ENCODE measurements at places on chromosomes 1 and 21.
A peak's percentile ranks its signal among the peaks of the same experiment; 100 is the strongest.

DNA sequence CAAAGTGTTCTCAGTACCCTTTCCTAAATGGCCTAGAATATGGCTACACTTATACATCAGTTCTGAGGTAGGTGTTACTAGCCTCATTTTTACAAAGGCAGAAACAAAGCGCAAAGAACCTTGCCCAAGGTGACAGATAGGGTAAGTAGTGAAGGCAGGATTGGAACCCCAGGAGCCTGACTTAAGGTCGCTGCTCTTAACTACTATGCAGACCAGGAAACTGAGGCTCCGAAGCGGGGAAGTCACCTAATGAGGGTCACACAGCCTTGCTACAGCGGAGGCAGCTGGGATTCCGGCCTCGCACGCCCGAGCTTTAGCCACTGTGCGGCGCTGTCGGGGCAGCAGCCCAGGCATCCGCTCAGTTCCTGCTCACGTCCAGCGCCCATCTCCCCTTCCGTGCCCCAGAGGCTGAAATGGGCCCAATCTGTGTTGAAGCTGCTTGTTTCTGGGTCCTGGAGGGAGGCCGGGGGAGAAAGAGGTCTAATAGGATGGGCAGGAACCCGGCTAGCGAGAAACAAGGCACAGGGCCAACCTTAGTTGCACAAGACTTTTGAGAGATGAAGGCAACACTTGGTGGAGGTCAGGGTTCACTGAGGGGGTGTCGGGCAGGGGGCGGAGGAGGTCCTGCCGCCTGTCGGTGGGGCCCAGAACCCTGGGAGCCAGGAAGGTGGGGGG, 1.4 kb upstream of the FOXD2 start:
- DNase-seq: peak; percentile 51

GRCh38 chr1:165371588-165372225, 15.2 kb upstream of the LMX1A start:
- no peak for DNase-seq

DNA sequence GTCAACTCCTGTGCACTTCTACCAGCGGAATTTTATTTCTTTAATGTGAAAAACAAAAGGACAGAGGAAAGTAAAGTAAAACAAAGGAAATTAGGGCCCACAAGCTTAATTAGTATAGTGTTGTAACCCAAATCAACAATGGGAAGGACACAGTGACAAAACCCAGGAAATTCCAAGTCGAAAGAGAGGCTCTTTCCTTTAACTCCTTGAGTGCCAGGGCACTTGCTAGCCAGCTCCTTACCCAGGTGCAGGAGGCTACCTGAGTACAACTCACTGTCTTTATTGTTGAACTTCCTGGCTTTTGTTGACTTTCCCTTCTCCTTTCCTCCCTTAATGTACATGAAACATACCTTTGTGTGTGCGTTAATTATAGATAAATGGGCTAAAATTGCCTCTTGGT, 55.0 kb downstream of the PEX14 start:
- DNase-seq: no peak

GRCh38 chr1:212423879-212424278, 8.8 kb upstream of the NENF start:
- DNase-seq: no peak

DNA sequence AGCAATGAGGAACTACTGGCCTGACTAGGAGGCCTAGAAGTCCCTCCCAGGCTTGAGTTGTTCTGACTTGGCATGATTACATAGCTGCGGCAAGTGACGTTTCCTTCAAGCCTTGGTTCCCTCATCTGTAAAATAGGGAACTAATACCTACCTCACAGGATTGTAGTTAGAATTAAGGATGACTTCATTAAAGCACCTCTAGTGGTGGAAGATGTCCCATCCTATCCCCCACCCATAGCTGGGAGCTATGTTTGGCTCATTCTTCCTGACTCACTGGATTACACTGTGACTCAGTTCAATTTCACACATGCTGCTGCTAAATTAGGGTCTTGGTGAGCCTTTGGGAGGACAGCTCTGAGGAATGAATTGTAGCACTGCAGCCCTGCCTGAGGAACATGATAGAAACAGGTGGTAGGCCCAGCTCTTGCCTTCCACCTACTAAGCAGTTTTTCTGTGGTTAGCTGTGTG, 6.0 kb upstream of the SHISA4 start:
- no peak for DNase-seq

DNA sequence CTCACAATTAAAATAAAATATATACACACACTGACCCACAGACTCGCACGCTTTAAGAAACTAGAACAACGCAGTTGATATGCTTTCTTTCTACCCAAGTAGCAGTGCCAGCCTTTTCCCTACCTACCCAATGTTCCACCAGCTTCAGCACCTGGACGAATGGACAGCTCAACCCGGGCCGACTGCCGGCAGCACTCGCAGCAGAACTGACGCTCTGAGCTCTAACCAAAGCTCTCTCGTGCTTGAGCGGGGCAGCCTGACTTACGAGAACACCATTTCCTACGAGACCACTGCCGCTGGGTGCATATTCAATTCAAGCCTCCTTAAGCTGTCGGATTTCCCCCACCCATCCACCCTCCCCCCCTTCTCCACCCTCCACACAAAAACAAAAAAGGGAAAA, 127.4 kb upstream of the DPYD start:
- DNase-seq: no peak

- no peak for DNase-seq
These were observed 16.1 kb downstream of the H6PD start for GRCh38 chr1:9250411-9251381.

- no peak for DNase-seq
These were observed 79.0 kb upstream of the HMGB4 start for GRCh38 chr1:33784876-33785275.

DNA sequence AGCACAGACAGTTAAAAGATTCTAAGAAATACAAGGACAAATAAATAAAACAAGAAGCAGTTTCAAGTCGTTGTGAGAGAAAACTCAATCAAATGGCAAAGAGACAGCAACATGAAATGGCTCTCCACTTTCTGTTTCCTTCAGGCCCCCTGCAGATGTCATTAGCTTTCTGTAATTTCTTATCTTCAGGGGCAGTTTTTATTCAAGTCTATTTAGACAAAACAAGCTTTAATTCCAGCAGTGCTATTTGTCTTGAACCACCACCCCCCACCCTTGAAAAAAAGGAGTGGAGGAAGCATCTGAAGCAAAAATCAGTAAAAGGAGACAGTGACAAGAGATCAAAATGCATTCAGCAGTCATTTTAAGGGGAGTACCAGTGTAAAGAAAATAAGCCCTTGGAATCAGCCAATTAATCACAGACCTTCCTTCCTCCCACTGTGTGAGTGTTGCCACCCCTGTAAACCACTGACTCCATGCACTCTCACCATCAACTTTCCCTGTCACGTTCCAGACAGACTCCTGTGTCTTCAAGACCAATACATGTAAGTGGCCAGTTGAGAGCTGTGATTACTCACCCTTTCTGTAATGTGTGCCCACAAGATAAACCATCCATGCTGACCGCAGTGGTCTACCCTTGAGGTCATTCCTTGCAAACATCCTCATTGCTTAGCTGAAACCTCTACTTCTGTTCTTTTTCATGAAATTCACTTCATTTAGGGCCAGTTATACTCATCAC, 136.1 kb upstream of the HOOK1 start:
- no peak for DNase-seq

GRCh38 chr1:234891427-234891826, 237.2 kb downstream of the TOMM20 start:
- no peak for DNase-seq

GRCh38 chr1:233055879-233056641, 105.6 kb downstream of the NTPCR start:
- DNase-seq: no peak

- DNase-seq: no peak
These were observed 19.3 kb upstream of the HEATR1 start for GRCh38 chr1:236623371-236624166.

- no peak for DNase-seq
These were observed 1.3 kb upstream of the NT5C1A start for GRCh38 chr1:39673215-39673614.

Measured in NCI-H2107 (cell line).